Astrocyte of the spinal cord (primary cell): ENCODE measurements at places on chromosomes 4 and X.

- DNase-seq, result no peak
These were observed 694 bp downstream of the TBL1X start for GRCh38 chrX:9465380-9466123.

DNA sequence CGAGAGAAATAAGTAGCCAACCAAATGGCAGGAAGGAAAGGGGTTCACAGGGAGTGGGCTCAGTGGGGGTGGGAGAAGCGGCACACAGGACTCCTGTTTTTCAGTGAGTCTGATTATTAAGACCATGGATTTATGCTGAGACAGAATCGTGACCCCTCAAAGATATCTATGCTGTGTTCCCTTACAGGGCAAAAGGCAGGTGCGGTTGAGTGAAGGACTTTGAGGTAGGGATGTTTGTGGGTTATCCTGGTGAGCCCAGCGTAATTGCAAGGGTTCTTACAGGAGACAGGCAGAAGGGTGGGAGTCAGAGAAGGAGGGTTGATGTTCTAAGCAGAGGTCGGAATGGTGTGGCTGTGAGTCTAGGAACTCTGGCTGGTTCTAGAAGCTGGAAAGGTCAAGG, 73.0 kb downstream of the EVC start:
- no peak for DNase-seq

DNA sequence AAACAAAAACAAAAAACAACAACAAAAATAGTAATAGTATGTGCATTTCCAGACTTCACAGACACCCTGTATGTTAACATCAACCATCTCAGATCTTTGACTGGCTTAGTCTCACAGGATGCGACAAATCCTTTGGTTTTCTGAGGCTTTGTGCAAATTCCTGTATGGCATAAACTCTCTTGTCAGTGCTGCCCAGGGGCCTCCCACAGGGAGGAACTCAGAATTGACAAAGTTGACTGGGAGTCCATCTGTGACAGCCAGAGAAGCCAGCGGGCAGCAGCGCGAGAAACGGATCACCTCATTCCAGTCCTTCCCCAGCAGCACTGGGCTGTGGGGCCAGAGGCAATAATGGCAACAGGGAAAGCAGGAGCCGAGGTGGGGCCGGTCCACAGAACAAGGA, 19.1 kb upstream of the DDX3X start:
- no peak for DNase-seq

DNA sequence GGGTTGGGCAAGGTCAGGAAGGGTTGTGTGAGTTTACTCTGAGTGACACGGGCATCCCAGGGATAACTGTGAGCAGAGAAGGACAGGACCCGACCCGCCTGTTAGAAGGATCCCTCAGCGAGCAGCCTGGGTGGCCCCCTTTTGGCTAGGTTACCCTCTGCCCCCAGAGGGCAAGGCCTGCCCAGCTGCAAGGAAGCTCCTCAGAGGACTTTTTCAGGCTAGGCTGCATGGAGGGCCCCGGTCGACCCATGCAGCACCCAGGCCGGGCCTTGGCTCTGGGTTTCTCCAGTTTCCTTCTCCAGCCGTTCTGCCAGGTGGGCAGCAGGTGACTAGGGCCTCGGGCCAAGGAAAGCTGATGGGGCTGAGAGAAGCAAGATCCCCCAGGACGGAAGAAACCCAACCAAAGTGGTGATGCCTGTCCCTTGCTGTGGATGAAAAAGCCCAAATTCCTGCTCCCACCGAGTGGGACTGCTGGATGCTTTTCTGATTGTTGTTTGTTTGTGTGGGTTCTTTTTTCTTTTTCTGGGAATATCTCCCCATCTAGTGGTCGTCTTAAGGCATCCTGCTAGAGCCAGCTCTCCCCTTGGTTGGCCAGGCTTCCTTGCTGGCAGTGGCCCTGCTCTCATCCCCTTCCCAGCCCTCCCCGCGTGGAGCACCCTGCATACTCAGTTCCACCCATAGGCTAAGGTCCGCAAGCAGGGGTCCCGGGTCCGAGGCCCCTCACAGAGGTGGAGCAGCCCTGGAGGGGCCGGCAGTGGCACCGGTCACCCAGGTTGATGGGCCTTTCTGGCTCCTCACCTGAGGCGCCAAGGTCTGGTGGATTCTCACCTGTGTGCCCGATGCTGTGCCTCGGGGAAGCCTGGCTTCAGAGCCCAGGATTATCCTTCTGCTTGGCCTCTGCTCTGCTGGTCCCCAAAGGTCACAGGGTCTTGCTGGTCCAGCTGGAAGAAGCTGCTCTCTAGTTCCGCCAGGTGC, 1.8 kb downstream of the ZFP92 start:
- no peak for DNase-seq

DNA sequence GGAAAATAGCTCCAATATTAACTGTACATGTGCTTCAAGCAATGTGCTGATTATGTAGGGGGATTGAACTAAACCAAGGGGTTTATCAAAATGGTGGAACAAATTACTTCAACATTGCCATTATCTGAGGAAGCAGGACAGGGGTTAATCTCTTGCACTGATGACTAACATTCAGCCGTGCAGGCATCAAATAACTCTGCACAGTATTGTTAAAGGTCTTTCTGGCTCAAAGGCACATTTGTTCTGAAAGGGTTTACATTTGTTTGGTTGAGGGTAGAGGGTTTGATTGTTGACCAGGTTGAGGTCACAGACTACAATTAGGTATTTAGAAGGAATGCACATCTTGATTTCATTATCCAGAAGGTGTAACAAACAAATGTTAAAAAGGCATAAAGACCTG, 32.2 kb upstream of the CCSER1 start:
- peak; percentile 30 for DNase-seq

DNA sequence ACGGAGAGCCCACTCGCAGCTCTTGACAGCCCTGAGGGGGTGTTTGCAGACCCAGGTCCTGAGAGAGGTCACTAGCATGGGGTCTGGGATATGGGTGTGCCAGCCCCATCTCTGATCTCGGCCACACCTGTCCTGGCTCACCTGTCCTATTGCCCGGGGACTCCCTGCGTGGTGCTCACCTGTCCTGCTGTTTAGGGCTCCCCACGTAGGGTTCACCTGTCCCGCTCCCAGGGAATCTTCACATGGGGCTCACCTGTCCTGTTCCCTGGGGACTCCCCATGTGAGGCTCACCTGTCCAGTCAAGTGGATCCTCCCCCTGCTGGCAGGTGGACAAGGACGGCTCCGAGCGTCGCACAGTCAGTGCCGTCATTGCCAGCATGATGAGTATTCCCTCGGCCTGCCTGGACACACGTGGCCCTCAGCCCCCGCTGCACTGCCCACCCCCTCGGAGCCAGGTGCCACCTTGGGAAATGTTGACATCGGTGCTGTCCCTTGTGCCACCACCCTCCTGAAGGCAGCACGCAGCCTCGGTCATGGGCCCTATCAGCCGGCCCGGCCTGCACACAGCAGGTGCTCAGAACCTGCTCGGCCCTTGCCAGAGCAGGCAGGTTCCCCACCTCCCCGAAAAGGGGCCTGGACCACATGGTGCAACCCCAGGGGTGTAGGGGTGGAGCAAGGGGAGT, 6.3 kb downstream of the SLC49A3 start:
- DNase-seq, result no peak

DNA sequence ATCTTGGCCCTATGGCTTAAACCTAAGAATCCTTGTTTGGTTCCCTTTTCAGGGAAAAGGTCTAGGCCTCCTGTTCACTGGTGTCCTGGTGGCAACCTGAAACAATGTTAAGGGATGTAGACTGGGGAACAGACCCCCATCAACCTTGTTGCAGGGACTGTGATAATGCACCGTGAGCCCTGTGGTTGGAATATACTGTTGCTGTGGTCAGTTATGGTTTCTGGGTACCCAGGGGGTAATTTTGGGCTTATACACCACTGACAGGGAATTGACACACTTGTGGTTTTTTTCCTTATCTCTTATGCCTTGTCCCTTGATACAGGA, 64.0 kb upstream of the WDR1 start:
- no peak for DNase-seq

- DNase-seq, result peak; percentile 64
These were observed 1.7 kb downstream of the SPRY1 start for GRCh38 chr4:123398066-123398852.

DNA sequence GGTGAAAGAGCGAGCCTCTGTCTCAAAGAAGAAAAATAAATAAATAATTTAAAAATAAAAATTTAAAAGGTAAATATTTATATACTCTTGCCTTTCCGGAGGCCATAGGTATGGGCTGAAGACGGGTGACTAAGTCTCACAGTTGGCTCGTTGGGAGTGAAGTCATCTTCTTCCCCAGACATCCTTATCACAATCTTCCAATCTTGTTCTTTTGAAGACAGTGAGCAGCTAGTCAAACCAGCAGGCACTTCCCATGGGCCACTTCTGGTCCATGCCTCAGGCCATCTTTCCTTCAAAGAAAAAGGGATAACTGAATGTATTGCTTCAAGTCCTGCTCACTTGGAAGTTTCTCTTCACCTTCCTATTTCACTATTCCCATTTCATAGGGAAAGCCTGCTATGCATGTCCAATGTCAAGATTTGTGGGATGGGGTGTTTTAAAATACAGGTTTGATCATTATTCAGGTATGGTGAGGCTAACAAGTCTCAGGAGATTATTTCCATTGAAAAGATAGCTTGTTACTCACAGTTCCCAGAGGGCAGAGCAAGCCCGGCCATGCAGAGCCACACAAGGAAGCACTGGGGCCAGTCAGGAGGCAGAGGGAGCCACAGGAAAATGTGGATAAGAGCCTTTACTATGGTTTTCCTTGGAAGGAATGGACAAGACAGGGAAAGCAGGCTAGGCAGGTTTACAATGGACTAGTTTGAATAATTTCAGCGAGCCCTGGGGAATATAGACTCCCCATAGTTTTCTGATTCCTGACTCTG, 33.3 kb upstream of the VCX2 start:
- DNase-seq, result no peak

DNA sequence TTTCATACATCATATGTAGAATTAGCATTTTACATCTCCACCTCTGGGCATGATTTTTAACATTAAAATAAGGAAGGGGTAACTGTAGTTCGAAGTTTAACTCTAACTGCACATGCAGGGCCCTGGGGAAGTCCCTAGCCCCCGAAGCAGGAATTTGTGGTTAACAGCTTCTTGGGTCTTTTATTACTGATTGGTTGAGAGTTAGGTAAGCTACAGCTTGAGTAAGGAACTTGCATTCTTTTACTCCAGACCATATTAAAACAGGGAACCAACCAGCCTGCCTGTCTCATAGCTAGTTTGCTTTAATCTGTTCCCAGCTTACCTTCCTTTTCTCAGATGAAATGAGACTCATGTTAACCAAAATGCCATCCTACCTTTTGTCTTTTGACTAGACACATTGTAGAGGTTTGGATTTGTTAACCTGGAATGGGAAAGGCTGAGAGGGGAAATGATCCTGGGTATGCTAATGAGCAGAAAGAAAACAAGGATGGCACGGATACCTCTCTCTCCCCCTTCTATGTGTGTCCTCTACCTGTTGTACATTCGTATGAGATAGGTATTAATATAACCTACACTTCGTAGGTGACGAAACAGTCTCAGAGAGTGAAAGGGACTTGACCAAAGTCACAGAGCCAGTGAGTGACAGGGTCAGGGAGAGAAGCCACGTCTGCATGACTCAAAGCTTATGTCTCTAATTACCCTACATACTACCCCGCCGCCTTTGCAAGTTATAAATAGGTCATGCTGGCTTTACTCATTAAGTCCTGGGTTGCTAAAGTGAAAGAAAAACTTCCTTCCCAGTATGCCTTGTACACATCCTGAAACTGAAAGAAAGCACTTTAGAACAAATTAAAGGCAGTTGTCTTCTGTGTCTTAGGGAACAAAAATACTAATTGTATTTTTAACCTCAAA, 119.5 kb upstream of the AFF2 start:
- no peak for DNase-seq

GRCh38 chrX:114127411-114128025, 456.4 kb upstream of the HTR2C start:
- no peak for DNase-seq

DNA sequence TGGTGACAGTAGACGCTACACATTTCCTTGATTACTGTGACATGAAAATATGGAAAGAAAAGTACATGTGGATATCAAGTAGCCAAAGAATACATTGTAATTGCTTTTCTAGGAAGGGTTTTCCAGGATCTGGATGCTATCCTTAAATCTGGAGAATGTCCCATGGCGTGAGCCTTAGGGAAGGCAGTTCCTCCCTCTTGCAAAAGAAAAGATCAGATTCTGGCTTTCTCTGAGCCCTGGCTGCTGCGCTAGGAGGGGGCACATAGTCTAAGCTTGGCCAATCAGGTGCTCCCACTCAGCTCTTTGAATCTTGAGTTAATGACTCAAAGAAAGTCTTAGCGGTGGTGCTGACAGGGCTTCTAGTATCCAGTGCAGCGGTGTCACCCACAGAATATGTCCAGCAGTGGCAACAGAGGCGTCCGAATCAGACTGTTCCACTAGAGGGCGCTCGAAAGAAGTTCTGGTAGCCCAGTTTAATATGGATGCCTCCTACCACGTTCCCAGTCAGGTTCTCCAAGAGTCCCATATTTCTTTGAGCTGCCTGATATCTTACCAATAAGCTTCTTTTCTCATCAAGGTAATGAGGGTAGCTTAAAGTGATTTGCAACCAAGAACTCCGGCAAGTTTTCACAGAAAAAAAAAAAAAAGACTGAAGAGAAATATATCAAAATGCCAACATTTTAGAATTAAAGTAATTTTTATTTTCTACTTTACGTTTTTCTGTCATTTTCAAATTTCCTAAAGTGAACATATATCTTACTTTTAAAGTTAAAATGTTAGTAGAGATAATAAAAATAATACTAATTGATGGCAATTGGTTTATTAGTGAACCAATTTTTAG, 213.4 kb upstream of the S100G start:
- peak; percentile 68 for DNase-seq

DNA sequence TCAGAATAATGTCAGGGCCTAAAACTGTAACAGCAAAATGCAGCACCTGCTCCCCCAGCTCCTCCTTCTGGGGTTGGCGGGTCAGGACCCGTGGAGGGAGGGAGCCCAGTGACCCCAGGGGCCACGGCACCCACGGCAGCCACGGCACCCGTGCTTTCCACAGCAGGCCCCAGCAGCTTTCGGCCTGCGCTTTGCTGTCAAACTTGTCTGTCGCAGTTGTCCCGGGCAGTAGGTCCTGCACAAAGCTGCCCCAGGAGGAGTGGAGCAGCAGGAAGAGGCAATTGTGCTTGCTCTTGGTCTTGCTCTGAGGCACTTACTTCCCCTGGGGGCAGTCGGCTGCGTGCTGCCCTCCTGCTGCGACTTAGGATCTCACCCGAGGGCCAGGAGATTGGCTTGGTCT, 183.6 kb downstream of the AFAP1 start:
- DNase-seq, result no peak

DNA sequence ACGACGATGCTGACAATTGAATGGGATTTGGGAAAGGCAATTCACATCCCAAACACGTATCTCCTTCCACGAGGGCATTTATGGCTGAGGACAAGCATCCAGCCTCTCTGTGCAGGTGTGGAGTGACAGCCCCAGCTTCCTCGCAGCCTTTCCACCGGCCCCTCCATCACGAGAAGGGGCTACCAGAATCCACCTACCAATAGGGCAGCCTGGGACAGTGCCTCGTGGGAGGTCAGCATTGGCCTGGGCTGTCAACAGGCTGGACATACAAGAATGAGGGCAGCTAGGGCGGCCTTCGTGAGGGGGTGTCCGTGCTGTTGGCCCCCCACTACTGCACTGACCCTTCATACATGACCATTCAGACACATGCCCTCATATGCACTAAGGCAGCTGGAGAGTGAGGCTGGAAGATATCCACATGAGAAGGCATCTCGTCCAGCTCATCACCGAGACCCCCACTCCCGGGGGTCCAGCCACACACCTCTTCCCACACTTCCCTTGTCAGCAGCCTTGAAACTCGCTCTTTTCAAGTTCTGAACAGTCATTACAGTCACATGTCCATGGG, 81.0 kb upstream of the ADRA2C start:
- DNase-seq, result no peak
